ENCODE measurements at places on chromosomes 1 and 21. TPM values are rescaled to one million over a fixed set of nuclear protein-coding genes. Genes with fewer than 3 reads are reported as not detected.

GRCh38 chr1:181674617-181675016 is 191.3 kb downstream of the CACNA1E start:
- no peak for DNase-seq

DNA sequence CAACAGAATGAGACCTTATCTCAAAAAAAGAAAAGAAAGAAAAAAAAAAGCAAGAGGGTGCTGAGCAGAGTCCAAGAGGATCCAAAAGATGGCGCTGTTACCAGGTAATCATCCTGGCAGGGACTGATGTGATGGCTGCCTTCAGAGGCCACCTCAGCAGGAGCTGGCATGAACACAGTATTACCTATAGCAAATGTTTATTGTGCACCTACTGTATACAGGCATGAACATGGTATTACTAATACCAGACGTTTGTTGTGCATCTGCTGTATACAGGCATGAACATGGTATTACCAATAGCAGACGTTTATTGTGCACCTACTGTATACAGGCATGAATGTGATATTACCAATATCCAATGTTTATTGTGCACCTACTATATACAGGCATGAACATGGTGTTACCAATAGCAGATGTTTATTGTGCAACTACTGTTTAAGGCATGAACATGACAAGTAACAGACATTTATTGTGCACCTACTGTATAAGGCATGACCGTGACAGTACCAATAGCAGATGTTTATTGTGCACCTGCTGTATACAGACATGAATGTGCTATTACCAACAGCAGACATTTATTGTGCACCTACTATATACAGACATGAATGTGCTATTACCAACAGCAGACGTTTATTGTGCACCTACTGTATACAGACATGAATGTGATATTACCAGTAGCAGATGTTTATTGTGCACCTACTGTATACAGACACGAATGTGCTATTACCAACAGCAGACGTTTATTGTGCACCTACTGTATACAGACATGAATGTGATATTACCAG is 115.1 kb upstream of the TMEM51 start:
- DNase-seq: no peak

- DNase-seq: no peak
These were observed 11.6 kb downstream of the SLC6A17 start for GRCh38 chr1:110161849-110162248.

DNA sequence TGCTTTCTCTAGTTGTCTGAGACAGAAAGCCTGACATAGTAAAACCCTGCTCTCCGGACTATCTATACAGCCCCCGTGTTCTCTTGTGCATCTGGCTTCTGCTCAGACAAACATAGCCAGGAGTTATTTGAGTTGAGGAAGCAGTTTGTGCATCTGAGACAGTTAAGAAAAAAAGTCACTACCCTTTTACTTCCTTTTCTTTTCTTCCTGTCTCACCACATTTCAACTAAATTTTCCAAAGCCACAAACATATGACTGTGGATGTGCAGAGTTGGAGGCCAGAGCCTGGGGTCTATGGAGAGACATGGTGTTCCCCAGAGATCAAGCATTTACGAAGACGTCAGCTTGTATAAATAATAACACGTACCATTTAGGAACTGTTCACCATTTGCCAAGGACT is 158.5 kb upstream of the FGGY start:
- DNase-seq: no peak

- DNase-seq: no peak
These were observed 50.3 kb downstream of the ITPKB start for GRCh38 chr1:226688808-226689207.

DNA sequence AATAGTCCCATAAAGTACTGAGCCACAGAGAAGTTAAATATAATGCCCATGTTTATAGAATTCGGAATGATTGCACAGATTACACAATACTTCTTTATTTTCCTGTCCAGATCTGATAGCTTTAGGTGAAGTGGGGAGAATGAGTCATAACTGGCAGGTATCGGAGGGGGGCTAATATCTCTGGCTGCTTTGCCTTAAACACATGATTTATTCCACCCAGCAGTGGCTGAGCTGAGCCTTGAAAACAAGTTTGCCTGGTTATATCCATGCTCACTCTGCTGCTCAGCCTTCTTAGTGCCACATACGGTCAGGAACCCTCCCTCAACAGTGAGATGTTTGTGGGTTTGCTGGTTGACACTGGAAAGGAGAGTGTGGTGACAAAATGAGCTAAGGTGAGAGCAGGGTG is 119.7 kb upstream of the ZNF648 start:
- no peak for DNase-seq

DNA sequence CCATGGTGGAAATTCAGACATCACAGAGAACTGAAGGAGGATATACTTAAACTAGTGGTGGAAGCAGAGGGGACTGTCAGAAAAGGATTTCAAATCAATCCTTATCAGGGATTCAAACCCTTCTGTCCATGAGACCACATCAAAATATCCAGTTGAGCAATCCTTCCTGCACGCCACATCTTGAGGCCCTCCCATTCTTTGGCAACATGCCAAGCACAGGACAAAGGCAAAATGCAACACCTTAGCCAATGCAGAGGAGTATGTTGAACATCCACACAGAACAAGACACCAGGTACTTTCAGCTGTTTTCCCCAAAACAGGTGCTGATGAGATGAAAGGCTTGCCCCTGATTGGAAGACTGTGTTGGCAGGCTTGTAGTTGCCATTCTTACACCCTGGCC is 81.8 kb upstream of the PLXNA2 start:
- no peak for DNase-seq

DNA sequence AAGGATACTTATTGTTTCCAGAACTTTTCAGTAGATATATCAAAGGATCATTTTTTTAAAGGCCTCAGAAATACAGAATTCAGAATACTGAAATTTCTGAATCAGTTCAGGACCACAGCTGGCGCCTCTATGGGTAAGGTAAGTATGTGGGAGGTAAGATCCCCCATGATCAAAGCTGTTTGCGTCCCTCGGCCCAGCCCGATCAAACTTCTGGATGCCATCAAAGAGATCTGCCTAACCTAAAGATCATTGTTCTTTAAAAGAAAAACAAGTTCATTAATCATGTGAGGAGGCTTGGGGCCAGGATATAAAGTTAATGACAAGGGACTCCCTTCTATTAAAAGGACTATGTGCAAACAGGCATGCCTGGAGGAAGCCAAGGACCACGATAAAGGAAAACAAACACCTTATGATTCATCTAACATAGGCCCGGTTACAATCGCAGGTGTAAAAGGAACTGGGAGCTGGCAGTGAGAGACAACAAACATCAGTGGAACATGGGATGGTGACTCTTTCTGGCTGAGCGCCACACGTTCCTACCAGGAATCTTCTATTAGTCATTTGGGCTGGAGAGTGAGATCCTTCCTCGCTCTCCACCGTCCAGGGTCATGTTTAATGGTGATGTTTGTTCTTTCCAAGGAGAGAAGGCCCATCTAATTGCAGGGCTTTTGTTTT is 2.8 kb upstream of the BACE2 start:
- no peak for DNase-seq

DNA sequence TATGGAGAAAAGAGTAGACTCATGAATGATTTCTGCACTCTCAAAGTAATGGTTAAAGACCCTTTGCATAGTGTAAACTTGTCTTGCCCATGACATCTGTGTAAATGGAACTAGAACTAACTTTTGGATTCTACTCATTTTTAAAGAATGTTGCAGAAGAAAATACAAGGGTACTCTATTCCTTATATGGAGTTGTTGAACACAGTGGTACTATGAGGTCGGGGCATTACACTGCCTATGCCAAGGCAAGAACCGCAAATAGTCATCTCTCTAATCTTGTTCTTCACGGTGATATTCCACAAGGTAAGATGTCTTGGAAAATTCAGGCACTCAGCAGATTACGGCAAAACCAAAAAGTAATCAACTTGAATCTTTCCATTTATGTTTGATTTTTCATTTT is 19.8 kb downstream of the CCT8 start:
- DNase-seq: no peak

DNA sequence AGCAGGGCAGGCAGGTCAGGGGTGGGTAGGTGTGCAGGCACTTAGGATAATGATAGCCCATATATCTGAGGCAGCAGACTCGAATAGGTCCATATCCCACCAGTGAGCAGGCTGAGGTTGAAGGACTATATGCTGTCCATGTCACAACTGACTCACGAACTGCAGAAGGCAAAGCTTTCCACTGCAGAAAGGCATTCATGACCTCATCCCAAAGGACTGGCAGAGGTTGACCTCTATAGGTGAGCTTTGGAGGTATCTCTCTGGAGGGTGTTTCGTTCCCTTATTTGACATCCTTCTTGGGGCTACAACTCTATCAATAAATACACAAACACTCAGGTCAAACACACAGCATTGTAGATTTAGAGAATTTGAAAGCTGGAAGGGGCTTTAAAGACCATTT is 42.8 kb upstream of the MARK1 start:
- no peak for DNase-seq

DNA sequence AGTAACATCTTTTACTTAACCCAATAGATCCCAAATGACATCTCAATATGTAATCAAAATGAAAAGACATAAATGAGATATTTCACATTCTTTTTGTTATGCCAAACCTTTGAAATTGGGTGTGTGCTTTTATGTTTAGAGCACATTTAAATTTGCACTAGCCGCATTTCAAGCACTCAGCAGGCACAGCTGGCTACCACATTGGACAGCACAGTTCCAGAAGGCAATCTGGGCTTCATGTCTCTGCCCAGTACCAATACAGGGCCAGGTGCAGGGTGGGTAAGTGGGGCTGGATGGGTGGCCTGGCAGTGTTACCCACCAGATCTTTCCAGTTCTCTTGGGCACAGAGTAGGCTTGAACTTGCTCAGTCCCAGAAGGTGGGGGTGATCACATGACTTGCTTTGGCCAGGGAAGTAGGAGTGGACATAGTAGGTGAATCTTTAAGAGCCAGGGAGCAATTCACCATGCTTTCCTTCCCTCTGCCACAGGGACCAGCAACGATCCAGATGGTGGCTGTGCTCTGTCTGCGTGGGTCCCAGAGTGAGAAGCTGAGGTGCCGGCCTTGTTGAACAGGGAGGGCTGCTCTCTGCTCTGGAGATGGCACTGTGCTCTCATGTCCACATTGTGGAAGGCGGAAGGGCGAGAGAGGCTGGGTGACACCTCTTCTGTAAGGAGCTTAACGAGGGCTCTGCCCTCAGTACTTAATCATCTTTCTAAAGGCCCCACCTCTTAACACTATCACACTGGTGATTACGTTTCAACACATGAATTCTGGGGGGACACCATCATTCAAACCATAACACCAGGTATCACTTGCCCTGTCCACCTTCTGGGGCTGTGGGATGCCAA is 261.4 kb downstream of the GRIK3 start:
- DNase-seq: no peak

GRCh38 chr1:184664661-184665060 is 90.0 kb downstream of the EDEM3 start:
- no peak for DNase-seq

GRCh38 chr1:7566417-7567375 is 204.4 kb upstream of the VAMP3 start:
- no peak for DNase-seq

DNA sequence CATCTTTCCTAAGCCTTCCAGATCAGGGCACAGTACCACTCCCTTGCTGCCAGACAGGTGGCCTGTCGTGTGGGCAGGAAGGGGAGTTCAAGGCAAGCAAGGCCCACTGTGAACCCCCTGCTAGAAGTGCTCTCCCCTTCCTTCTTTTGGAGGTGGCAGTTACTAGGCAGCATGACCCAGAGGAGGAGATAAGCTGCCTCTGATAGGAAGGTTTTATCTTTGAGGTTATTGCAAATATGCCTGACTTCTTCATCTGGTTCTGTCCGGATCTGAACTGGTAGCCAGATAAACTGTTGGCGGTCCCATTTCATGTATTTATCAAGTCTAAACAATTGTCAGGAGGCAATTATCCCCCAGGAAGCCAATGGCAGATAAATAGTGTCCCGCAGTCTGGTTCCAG is 198.2 kb upstream of the LMO4 start:
- DNase-seq: no peak

DNA sequence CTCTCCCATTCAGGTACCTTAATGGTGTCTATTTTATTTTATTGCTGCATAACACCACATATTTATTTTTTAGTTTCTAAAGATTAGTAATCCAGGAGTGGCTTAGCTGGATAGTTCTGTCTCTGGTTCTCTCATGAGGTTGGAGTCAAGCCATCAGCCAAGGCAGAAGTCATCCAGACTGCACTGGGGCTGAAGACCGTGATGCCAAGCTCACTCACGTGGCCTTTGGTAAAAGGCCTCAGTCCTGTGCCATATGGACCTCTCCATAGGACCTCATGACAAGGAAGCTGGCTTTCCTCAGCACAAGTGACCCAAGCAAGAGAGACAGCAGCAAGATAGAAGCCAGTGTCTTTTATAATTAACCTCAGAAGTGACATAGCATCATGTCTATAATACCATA is 23.0 kb upstream of the DDR2 start:
- DNase-seq: no peak

DNA sequence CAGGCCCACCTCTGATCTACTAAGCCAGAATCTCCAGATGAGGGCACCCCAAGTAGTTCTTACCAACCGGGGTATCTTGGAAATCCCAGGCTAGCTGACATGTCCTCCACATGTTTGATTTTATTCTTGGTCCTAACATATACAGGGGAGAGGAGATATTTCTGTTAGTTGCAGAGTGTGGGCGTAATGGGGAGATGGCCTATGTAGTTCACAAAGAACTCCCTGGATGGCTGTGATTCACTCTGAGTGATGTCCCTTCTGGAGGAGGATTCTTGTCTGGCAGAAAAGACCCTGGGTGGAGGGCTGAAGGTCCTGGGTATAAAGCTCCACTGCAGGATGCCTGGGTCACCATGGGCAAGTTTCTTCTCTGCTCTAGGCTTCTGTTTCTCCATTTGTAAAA is 13.1 kb downstream of the MECR start:
- no peak for DNase-seq

DNA sequence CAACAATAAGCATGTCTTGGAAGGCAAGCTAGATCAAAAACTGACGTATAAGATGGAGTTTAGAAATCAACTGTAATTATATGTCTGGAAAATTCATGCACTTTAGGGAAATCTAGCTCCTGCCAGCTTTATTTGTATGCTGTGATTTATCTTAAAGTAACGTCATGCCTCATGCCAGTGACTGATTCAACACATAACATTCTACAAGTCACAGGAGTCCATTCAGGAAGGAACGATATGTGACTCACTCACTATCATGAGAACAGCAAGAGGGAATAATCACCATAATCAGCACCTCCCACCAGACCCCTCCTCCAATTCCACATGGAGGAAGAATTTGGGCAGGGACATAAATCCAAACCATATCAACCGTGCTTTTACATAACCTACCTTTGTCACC is 682.4 kb upstream of the ADAMTS5 start:
- peak; percentile 91 for DNase-seq

Gene SHISAL2A
- not detected for total RNA-seq

Gene TSPEAR
- not detected for total RNA-seq

Gene TMPRSS15
- not detected for total RNA-seq

Gene GJA8
- total RNA-seq: not detected

Gene TMEM269
- not detected for total RNA-seq

Gene OR2L5
- not detected for total RNA-seq

Gene CELA2A
- not detected for total RNA-seq

Gene OR14K1
- not detected for total RNA-seq

Gene USF1
- total RNA-seq: 35.0 TPM
